Activated CD4-positive, alpha-beta T cell treated with anti-CD3 and anti-CD28 coated beads, Interleukin-2, amount 50 U/mL, for 24 hours (primary cell): ENCODE measurements at places on chromosomes 2 and 18.

- no peak for DNase-seq
These were observed 68.9 kb upstream of the FZD7 start for GRCh38 chr2:201964631-201965206.

DNA sequence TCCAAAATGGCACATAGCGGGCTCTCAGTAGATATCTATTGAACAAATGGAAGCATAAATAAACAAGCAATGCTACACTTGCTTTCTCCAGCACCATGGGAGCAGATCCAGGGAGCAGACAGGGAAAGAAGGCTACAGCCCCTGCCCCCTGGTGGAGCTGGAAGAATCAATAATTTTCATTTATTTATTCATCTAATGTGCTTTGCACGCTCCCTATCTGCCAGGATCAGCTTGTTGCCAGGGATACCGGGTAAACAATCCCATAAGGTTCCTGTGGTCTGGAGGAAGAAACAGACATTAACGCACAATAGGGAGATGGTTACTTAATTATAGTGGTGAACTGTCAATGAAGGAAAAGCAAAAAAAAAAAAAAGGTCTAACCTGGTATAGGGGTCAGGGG lies 40.1 kb upstream of the CLASP1 start:
- DNase-seq, result no peak

DNA sequence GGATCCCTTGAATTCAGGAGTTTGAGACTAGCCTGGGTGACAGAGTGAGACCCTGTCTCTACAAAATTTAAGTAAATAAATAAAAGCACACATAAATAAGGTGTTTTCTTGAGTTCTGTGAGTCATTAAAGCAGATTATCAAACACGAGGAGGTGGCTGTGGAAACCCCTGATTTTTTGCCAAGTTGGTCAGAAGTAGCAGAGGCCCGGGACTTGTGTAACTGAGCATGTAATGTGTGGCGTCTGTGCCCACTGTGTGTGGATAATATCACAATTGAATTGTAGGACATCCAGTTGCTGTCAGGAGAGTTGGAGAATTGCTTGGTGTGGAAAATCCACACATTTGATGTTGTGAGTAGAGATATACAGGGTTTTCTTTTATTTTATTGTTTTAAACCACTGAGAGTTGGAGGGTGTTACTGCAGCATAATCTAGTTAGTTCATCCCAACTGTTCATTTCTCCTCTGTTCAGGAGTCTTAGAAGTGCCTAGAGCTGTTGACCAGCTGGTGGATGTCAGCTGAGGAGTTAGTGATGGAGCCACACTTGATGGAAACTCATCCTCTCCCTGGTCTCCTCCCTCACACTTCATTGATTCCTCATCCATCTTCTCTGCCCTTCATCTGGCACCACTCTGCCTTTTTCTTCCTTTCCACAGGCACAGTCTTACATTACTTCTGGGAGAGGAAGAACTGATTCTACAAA lies 45.9 kb upstream of the RHOB start:
- no peak for DNase-seq

DNA sequence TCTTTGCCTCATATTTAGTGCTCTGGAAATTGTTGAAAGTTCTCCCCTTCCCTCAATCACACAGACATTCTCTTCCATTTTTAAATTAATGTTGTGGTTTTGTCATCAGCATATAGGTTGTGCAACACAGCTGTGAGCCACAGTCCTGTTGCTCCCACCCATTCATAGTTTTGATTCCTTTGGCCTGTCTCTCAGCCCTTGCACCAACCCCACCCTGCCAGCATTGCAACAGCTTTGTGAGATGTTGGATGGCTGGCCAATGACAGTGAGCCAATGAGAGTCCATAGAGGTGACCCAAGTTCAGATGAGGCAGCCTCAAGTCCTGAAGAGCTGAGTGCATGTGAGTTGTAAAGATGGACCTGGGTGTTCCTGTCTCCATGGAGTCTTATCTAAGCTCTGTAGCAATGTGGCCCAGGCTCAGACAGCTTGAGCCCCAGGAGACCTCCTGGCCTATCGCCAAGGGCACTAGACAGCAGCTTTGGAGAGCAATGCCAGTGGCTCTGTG lies 775.5 kb downstream of the RNF144A start:
- DNase-seq, result no peak

- DNase-seq, result no peak
These were observed 32.8 kb upstream of the ZNF396 start for GRCh38 chr18:35409911-35410310.

DNA sequence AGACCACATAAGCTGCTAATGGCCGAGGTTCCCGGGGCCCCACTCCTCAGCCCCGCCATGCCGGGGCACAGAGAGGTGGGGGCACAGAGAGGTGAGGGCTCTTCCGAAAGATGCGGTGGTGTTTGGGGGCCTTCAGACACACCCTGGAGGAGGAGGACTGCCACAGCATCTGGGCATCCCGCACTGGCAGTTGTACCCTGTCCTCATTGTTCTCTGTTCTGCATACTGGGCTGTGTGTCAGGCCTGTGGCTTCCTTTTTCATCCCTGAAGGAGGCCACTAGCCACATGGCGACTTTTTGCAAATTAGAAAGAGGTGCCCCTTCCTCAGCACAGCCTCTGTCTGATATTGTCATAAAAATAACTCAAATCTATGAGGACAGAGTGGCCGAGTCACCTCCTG lies 150.1 kb downstream of the CTIF start:
- no peak for DNase-seq

GRCh38 chr18:51522821-51523220 lies 325.3 kb upstream of the MEX3C start:
- no peak for DNase-seq

GRCh38 chr2:62307469-62308389 lies 111.8 kb downstream of the B3GNT2 start:
- no peak for DNase-seq

GRCh38 chr2:1607971-1608688 lies 136.2 kb downstream of the PXDN start:
- DNase-seq, result no peak

GRCh38 chr2:56185101-56185581 lies 1.4 kb downstream of the CCDC85A start:
- no peak for DNase-seq

- DNase-seq, result no peak
These were observed 1657.7 kb upstream of the CELF4 start for GRCh38 chr18:39223283-39223682.

DNA sequence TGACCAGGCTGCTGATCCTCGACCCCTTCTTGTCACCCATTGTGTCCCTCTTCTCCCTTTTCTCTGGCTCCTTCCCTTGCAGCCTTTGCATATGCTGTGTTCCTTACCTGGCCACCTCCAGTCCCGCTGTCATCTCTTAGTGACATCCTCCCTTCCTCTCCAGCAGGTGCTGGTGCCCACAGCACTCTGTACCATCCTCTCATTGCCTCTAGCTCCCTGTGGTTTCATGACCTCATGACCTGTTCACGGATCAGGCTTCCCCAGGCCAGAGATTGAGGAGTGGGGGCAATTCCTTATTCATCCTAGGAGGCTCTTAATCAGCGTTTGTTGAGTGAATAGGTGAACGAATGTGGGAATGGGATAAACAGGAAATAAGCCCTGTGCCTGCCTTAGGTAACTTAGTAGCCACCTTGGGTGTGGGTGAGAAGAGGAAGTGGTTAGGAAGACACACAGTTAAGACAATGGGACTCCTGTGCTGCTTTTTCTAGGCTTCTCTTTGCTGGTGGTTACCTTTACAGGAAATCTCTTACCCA lies 35.5 kb downstream of the ITGA6 start:
- DNase-seq, result no peak

- no peak for DNase-seq
These were observed 81.4 kb downstream of the KCNS3 start for GRCh38 chr2:17959833-17960232.

- DNase-seq, result no peak
These were observed 205.2 kb upstream of the CXCR4 start for GRCh38 chr2:136323195-136323594.

DNA sequence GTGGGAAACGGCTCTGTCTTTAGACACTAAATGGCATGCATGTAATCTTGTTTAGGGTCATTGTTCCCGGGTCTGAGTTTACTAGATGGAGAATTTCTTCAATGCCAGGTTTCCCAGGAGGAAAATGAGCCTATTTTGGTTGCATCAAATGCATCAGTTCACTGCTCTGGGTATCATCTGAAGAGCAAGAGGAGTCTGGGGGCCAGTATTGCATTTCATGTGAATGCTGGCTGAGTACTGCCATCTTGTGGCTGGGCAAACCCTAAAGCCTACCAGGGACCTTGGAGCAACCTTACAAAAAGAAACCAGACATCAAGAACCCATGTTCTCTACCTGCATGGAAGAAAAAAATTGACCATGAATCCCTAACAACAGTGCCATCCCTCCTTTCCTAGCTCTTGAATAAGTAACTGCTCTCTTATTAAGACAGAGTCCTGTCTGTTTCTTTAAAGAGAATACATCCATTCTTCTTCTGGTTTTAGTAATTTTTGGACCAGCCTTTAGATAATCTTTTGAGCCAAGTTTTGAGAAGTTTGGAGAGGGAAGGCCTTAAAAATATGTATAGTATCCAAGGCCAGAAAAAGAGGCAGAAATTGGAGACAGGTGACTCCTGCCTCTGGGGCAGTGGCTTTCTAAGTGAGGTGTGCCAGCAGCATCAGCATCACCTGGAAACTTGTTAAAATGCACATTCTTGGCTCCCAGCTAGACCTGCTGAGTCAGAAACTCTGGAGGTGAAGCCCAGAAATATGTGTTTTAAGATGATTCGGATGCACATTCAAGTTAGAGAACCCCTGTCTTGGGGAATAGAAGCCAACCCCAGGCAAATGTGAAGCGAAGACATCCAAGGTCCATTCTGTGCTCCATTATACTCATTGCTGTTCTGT lies 261.0 kb upstream of the CXCR4 start:
- DNase-seq, result peak; percentile 66

GRCh38 chr2:215839816-215840215 lies 173.5 kb downstream of the MREG start:
- DNase-seq, result no peak

DNA sequence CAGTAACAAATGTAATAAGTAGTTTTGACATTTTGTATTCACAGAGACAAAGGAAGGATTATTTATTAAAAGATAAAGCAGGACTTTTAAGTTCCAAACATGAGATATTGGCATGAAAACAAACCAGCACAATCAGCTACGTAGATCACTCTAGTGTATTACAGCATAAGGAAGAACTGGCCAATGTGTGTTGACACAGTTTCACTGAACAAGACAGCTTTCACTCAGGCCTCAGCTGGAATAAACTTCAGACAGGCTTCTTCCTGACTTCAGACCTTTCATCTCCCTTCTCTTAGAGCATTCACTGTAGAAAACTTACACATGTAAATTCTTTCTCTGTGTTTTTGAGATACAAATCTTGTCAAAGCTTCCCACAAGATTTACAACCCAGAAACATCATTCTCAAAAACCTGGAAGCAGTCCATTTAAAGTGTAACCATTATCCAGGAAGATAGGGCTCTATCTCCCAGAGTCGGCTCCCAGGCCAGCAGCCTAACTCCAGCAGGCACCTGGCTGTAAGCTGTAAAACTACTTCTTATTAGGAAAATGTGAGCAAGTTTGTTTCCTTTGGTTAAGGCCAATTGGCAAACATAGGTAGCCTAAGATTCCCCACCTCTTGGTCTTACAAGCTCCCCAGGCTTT lies 768.3 kb upstream of the CDH7 start:
- no peak for DNase-seq

DNA sequence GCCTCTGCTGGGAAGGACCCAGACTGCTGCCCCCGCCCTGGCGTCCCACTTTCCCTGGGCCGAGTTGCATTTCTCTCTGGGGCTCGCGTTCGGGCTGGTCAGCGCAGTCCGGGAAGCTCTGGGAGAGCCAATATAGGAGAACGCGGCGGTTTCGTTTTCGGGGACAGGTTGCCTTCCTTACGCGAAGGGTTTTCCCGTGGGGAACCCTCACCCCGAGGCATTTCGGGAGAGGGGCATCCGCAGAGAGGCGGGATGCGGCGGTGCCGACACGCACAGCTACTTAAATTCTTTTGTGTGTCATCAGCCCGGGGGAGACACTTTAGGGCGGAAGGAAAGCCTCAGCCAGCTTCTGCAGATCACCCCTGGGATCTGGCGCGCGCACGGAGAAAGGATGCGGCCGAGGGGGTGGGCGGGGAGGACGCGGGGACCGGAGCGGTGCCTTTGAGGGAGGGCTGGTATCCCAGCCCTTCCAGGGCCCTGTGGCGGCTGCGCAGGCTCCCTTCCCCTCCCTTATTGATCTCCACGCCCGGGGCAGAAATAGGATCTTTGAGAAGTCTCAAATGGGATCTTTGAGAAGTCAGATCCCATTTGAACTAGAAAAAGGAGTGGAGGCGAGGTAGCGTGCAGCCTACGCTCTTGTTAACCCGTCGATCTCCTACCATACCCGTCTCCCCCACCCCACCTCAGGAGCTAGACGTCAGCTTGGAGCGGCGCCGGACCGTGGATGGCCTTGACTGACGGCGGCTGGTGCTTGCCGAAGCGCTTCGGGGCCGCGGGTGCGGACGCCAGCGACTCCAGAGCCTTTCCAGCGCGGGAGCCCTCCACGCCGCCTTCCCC lies 1.2 kb downstream of the GATA6 start:
- no peak for DNase-seq
